AG09309 (cell line): ENCODE measurements at places on chromosomes 3 and 15.

DNA sequence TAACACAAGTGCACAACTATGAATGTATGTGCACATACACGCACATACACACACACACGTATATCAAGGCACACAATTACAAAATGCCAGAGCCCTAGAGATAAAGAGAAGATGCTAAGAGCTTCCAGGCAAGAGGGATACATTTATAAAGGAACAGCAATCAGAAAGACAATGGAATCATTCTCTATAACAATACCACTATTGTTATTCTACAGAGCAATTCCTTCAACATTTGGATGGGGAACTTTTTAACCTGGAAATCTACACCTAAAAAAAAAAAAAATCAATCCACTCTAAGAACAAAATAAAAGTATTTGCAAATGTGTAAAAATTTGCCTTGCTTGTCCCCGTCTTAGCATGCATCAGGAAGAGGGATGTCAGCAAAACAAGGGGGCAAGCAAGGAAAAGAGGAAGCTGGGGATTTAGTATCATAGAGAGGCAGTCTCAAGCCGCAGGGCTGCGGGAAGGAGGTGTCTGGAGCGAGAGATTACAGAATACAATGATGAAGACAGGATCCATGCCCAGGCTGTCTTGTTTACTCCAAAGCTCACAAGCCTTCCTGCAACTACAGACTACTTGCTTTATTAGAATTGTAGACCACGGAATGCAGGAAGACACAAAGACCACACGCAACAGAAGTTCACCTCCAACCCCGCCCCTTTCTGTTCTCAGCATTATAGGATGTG is 220.2 kb downstream of the NTRK3 start:
- no peak for DNase-seq

- DNase-seq = no peak
Measured at GRCh38 chr3:121629601-121630000, 31.1 kb downstream of the HCLS1 start.

GRCh38 chr15:63891079-63891767 is 57.5 kb upstream of the HERC1 start:
- peak; percentile 28 for DNase-seq

DNA sequence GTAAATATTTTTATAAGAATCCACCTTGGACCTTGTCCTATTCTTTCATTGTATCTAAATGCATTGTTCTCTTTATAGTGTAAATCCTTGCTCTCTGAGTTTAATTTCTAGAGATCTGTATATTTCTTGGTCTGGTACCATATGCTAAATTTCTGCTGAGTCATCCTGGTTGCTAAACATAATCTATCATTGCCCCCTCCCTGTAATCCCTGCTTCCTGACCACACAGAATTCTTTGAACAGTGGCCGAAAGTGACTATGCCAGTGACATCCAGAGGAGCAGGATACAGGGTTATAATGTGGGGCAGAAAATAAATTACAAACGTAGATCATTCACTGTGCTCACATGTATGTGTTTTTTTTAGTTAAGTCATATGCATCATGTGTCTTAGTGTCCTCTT is 143.1 kb downstream of the DIPK2A start:
- no peak for DNase-seq

DNA sequence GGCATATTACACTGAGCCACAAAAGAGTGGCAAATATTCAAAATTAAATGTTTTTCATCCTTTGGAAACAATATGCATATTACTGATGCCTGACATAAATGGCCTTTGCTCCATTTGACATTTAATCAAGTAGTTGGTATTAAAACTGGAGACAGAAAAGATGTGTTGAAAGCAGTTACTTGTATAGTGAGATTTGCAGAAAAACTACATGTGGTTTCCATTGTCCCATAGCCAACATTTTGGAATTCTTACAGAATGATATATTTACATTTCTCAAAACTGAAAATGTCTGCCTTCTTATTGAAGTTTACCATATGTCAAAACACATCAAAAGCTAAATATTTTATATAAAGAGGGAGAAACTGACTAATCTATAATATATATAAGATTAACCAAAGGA is 21.6 kb downstream of the SHOX2 start:
- no peak for DNase-seq

- DNase-seq = no peak
Measured at GRCh38 chr3:89697321-89697916, 590.0 kb downstream of the EPHA3 start.

DNA sequence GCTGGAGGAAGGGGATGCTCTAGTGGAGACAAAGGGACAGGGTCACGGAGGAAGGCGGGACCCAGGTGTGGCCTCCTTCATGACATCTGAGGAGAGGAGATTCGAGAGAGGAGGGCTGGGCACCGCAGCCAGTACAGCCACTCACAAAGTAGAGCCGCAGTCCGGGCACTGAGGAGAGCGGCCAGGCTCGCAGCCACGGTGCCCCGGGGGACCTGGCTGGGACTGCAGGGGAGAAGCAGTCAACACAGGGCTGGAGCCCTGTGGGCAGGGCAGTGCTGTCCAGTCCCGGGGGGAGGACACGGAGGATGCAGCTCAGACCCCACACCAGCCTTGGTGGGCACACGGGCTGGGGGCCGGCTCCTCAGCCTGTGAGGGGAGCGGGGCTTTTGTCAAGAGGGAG is 40.3 kb downstream of the HMCES start:
- no peak for DNase-seq

DNA sequence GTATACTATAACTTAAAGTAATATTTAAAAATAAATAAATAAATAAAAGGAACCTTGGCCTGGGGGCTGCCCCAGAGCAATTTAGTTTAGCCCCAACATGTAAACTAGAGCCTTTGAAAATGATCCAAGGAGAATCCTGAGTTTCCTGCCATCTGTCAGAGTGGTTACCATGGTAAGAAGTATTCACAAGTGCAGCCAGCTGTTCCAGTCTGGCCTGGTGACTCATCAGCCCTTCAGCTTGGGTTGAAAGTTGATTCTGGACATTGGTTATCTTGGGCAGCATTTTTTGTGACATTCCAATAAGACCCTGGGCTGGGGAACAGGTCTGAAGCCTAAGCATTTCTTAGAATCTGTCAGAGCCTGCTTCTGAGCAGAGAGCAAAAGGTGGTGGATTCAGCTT is 72.7 kb upstream of the LRTM1 start:
- peak; percentile 64 for DNase-seq

- DNase-seq = no peak
Measured at GRCh38 chr15:83682476-83683088, 28.7 kb downstream of the ADAMTSL3 start.

GRCh38 chr15:74220475-74221248 is 15.5 kb upstream of the CCDC33 start:
- DNase-seq = no peak
